ENCODE measurements at places on chromosomes 5 and 9.

DNA sequence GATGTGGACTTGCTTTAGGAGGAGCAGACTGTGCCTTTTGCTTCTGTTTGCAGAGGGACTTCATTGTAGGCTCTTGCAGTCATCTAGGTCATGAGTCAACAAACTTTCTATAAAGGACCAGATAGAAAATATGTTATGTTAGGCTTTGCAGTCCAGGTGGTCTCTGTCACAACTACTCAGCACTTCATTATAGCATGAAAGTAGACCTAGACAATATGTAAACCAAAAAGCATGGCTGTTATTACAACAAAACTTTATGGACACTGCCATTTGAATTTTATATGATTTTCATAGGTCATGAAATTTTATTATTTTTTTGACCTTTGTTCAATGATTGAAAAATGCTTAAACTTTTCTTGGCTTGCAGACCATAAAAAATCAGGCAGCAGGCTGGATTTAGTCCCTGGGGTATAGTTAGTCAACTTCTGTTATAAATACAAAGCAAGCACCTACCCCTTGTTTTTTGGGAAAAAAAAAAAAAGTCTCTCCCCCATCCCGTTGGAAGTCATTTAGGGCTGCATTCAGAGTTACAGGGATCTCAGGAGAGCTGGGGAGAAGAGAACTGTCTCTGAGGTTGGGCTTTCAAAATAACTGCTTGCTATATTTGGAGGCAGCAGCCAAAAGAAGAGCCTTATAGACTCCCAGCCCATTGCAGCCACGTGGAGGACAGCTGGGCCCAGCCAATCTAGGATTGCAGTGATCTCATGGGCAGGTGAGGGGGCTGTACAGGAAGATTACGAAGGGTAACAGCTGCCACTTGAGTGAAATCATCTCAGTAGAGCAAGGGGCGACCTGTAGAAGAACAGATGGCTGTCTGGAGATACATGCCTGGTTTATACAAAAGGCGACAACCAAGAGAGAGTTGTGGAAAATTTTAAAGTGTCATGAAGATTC is 136.6 kb upstream of the TNC start:
- peak; percentile 95 for DNase-seq

DNA sequence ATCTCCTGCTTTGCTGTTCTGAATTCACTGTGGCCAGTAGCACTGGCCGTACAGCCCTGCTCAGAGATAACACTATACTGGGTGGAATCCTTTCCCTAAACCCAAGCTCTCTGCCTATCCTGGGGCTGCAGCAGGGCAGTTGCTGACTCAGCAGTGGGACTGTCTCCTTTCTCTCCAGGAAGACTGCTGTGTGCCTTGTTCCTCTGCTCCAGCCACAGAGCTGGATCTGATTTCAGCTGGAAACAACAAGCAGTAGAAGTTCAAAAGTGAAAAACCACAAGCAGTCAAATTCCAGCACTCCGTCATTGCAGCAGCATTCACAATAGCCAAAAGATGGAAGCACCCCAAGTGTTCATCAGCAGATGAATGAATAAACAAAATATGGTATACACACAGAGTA is 105.0 kb downstream of the FBXL7 start:
- DNase-seq: no peak

GRCh38 chr5:140631036-140631417 is 1.9 kb downstream of the CD14 start:
- DNase-seq: no peak

DNA sequence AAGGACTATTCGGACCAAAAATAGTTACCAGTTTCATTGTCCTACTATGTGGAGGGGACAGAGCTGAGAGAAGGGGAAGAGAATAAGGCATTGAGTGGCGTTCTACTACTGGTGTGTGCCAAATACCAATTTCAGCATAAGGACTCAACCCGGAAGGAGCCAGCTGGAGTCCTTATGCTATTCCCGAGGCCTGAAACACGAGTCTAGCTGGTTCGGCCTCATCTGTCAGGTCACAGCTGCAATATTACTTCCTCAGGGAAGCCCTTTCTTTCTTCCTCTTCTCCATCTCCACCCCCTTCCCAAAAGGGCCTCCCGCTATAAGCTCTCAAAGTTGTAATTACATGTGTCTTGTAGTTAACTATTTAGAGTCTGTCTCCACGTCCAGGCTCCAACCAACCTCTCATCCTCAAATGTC is 20.5 kb upstream of the FER start:
- no peak for DNase-seq

Data from NCI-H2171 (cell line).